ENCODE measurements at places on chromosomes 1 and 21.

DNA sequence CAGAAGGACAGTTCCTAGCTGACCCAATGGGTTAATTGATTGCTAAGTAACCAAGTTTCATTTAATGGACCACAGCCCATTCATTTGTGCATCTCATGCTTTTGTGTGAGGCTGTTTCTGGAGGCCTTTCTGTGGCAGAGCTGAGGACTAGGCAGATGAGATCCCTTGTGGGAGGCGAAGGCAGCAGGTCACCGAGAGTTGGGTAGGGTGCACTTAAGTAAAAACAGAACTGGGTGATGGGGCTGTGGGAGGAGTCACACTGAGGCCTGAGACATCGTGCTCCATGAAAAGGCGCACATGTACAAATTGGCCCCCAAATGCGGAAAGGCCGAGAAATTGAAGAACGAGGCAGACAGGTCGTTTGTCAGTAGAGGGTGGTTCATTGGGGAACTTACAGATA, 60.9 kb downstream of the S100B start:
- no peak for DNase-seq

DNA sequence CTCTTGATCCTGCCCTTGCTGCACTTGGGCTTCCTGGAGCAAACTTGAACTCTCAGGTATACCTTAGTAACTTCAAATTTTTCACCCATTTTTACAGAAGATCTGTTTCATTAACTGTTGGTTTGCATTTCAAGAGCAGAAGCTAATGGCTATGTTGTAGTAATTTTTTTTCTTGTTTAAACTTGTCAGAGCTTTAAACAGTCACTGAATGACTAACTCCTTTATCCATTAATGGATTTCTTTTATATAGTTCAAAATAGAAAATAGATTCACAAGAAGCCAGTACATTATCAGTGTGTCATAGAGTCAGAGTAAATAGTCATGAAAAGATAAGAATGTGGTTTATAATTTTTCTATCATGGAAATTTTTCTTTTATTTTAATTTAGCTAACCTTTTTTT, 13.6 kb downstream of the SRSF11 start:
- DNase-seq: no peak

DNA sequence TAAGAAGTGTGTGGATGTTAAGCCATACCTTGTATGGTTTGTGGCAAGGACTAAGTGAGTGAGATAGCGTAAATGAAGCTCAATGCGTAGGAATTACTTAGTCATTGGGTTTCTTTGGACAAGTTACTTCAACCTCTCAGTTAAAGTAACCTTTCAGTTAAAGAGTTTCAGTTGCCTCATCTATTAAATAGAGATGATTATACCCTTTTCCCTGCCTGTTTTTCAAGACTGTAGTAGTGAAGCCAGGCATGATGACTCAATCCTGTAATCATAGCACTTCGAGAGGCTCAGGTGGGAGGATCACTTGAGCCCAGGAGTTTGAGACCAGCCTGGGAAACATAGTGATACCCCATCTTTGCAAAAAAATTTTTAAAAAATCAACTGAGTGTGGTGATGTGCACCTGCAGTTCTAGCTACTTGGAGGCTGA, 6.3 kb downstream of the ZMPSTE24 start:
- no peak for DNase-seq

GRCh38 chr1:91830242-91831131, 55.5 kb downstream of the TGFBR3 start:
- DNase-seq: peak; percentile 76

- DNase-seq: no peak
These were observed 262.0 kb downstream of the HMCN1 start for GRCh38 chr1:185996211-185996610.

DNA sequence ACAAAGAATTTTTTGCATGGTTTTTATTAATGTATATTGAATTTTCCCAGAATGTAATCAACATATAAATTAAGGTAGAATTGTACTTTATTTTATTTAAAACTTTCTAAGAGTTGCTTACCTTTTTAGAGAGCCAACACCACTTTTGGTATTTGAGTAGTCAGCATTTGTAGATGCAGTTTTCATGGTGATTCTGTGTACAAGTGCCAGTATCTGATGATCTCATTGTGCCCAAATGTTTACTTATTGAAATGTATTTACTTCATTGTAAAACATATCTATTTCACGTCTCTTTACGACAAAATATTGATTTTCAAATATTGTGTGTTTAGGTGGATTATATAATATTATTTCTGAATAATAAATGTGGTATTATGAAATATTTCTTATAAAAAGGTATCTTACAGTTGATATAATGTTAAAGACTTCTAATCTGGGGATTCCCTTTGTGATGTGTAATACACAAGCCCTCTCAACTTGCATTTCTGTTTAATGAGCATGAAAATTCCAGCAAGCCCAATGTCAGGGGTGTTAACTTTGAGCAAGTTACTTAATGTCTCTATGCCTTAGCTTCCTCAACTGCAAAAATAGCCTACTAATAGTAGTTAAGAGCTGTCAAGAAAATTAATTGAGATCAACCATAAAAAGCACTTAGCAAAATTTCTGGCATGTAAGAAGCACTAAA, 141.8 kb upstream of the ZNF648 start:
- DNase-seq: no peak

GRCh38 chr1:245771511-245772281, 616.9 kb downstream of the KIF26B start:
- no peak for DNase-seq

DNA sequence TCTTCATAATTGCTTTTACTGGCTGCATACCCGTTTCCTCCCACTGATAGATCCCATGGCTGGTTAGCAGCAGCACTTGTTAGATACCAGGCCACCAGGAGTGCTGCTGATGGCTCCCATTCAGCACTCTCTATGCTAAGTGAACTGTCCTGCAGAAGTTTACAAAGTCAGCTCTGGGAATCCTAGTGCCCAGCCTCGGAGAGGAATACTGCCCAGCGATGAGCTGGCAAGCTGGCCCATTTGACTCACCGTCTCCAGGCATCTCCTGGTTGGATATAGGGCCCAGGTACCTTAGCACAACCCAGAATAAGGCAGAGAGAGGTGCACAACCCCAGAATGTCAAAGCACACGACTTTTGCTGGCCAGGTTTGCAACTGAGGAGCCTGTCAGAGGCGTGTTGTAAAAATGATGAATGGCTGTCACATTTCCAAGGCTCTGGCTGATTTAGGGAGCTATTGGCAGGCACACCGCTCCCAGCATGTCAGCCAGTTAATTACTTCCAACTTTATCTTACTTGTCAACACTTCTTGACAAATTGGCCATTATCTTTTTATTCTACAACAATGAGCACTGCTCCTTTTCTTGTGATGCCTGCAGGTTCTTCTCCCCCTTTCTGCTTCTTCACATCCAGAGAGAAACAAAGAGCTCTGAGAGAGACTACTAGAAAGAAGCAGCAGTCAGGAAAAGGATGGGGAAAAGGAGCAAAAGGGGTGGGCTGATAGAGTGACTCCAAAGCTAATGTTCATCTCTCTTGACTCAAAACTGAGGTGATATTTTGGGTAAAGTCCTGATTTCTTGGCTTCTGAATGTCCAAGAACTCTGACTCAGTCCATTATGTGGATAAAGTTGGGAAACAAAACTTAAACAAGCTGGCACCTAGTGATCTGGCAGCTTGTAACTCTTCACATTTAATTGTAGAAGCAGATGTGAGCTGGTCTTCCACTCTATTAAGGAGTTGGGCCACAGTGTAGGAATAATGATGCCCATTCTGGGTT, 10.8 kb upstream of the ANGPTL7 start:
- DNase-seq: no peak

DNA sequence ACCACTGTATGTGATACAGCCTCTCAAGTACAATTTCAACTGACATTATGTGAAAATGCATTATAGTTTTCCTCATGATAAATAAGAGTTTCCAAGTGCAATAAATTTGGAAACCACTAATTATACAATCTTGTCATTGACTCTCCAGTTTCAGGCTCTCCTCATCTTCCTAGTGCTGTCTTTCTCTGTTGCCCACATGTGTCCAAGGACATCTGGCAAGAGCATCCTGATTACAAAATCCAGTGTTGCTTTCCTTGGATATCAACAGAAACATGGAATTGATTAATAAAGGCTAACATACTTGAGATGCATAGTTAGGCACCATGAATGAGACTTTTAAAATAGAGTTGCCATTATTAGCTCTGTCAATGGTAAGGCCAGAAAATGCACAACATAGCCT, 15.6 kb upstream of the MAP10 start:
- no peak for DNase-seq

GRCh38 chr1:213327017-213327667, 276.1 kb downstream of the RPS6KC1 start:
- DNase-seq: peak; percentile 30

DNA sequence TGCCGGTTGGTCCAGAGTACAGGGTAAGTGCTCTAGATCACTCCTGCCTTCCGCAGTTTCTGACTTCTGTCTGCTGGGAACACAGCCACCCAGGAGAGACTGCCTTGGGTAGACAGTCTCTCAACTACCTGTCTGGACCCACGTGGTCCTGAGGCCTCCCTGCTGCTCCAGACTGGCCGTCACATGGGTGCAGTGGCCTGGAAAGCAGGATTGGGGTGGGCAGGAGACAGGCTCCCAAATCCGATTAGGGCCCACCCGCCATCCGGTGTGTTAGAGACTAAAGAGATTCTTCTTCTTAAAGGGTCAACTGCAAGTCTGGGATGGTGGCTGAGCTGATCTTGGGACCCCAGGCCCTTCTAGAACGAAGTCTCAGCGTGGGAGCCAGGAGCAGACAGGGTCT, 105.5 kb downstream of the EBNA1BP2 start:
- DNase-seq: no peak

DNA sequence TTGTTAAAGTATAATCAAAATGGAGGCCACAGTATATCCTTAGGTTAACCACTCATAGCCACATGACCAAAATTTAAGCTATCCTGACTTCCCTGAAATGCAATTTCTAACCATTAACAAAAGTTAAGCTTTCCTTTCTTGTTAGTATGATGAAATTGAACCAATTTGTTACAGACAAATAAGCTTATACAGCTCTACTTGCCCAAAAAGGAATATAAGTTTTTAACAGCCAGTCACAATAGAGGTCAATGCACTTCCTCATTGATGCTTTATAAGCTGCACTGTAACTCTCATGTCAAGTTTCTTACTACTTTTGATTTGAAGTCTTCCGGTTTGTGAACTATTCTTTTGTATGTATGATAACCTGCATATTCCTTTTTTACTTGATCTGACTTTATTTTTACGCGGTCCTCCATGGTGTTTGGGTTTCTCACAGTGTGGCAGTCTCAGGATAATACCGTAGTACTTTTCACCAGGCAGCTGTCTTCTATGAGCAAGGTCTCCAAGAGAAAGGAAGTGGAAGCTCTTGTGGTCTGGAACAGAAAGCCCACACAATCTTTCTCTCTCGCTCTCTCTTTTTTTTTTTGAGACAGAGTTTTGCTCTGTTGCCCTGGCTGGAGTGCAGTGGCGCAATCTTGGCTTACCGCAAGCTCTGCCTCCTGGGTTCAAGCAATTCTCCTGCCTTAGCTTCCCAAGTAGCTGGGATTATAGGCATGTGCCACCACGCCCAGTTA, 331.6 kb downstream of the SRGAP2C start:
- no peak for DNase-seq

DNA sequence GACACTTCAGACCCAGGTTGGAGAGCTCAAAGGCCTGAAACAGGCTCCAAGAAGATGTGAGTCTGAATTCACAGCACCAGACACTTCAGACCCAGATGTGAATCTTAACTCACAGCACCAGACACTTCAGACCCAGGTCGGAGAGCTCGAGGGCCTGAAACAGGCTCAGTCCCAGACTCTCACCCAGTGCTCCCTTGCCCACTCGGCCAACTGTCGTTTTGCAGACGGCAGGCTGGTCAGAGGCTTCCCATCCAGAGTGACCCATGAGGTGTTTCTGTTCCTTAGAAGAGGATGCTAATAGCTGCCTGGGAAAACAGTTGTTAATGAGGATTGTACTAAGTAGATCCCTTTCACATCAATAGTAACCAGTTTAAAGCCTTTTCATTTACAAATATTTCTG, 88.4 kb downstream of the ADARB1 start:
- no peak for DNase-seq

GRCh38 chr21:28509031-28509430, 483.6 kb downstream of the LTN1 start:
- DNase-seq: no peak

GRCh38 chr1:52867087-52867863, 24.7 kb downstream of the ZYG11A start:
- DNase-seq: no peak

GRCh38 chr1:85413169-85413568, 51.8 kb downstream of the DDAH1 start:
- no peak for DNase-seq

DNA sequence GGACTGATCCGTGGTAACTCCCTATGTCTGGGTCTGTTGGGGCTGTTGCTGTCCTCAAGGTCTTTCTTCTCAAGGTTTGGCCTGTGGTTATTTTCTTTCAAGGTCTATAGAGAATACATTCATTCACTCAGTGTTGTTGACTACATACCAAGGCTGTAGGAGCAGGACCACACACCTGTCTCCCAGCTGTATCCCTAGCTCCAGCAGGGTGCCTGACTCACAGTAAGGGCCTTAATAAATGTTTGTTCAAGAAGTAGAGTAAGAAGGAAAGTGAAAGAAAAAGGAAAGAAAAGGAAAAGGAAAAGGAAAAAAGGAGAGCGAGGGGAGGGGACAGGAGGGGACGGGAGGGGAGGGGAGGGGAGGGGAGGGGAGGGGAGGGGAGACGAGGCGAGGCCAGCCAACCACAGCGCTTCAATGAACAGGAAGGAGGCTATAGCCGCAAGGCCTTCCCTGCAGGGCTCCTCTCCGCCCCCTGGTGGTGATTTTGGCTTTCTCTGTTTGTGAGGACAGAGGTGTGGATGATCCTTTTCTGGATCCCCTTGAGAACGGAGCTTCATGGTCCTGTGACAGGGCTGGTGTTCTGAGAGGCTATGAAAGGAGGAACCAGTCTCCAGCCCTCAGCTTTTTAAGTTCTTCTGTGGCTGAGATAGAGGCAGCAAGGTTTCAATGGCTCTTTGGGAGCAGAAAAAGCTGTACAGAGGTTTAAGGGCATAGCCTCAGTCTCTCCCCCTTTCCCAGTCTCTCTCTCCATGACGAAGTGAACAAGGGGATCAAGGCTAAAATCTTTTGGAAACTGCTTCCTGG, 30.6 kb upstream of the LCE5A start:
- DNase-seq: no peak

DNA sequence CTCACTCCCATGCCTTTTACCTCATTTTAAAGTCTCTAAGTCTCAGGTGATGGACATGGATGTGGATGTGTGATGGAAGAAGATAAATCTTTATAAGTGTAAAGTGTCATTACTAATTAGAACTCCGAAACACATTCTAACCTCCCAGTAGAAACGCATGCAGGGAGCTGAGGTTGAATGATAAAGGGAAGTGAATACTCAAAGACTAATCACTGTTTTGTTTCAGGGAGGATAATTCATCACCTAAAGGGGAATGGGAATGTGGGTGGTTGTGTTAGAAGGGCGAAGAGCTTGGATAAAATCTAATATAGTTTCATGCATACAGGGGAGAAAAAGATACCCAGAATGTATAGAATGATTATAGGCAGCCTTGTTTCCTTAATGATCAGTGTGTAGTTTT, 12.5 kb downstream of the NCAM2 start:
- DNase-seq: no peak

GRCh38 chr1:234771642-234772344, 161.8 kb upstream of the IRF2BP2 start:
- no peak for DNase-seq

Data from uterus (tissue), 4 donors.